ENCODE measurements at places on chromosomes 11 and 22. TPM values are rescaled to one million over a fixed set of nuclear protein-coding genes. Genes with fewer than 3 reads are reported as not detected.

NECTIN1 gene
- 6.6 TPM for total RNA-seq

BARX2 gene
- total RNA-seq = not detected

RASGRP2 gene
- 25.3 TPM for total RNA-seq

VSIG10L2 gene
- total RNA-seq = 0.56 TPM

TIMP3 gene
- total RNA-seq = 484 TPM

RHBDD3 gene
- 19.0 TPM for total RNA-seq

CTSW gene
- 2.7 TPM for total RNA-seq

ZNF70 gene
- total RNA-seq = 5.6 TPM

DCHS1 gene
- 14.4 TPM for total RNA-seq

BIRC3 gene
- total RNA-seq = 7.0 TPM

OR10A2 gene
- total RNA-seq = not detected

OR5AR1 gene
- not detected for total RNA-seq

INTS4 gene
- 15.9 TPM for total RNA-seq

KRTAP5-10 gene
- not detected for total RNA-seq

TRIM29 gene
- 0.50 TPM for total RNA-seq

NFRKB gene
- 10.2 TPM for total RNA-seq

SERPING1 gene
- 198 TPM for total RNA-seq

DLAT gene
- 130 TPM for total RNA-seq

BUD13 gene
- total RNA-seq = 8.1 TPM

MUC2 gene
- total RNA-seq = 0.26 TPM

PTPMT1 gene
- total RNA-seq = 19.2 TPM

ASPHD2 gene
- 0.18 TPM for total RNA-seq

AIFM3 gene
- 2.4 TPM for total RNA-seq

CCDC73 gene
- total RNA-seq = not detected

OLFML1 gene
- total RNA-seq = 6.7 TPM

USH1C gene
- not detected for total RNA-seq

IGF2 gene
- total RNA-seq = 114 TPM

HTR3B gene
- not detected for total RNA-seq

ZNF280B gene
- 1.9 TPM for total RNA-seq

IL18 gene
- 6.0 TPM for total RNA-seq

PPP2R5B gene
- 20.5 TPM for total RNA-seq

RAB39A gene
- total RNA-seq = 1.1 TPM

HBG2 gene
- total RNA-seq = not detected

PTPRCAP gene
- 4.7 TPM for total RNA-seq

DYNC2H1 gene
- 6.5 TPM for total RNA-seq

F2 gene
- not detected for total RNA-seq

NOX4 gene
- total RNA-seq = 2.7 TPM

MS4A15 gene
- total RNA-seq = not detected
